Activated naive CD8-positive, alpha-beta T cell treated with anti-CD3 and anti-CD28 coated beads, Interleukin-2, amount 50 U/mL, for 24 hours (primary cell): ENCODE measurements at places on chromosomes 4 and X.

- no peaks in the 10 kb centered on the region for H3K27me3 ChIP-seq
- H3K4me3 ChIP-seq = no peak overlapping the region
- DNase-seq = no peak
- H3K27ac ChIP-seq = no peak overlapping the region
- no peaks in the 10 kb centered on the region for H3K4me1 ChIP-seq
These were observed 42.1 kb upstream of the MAGEA4 start for GRCh38 chrX:151870602-151871001.

- no peaks in the 10 kb centered on the region for H3K4me1 ChIP-seq
- H3K27ac ChIP-seq = no peak overlapping the region
- H3K4me3 ChIP-seq = no peak overlapping the region
- no peak for DNase-seq
- H3K27me3 ChIP-seq = no peaks in the 10 kb centered on the region
These were observed 222.5 kb upstream of the GPC4 start for GRCh38 chrX:133637765-133638164.

GRCh38 chrX:1221296-1221845 is 8.9 kb upstream of the CRLF2 start:
- H3K4me3 ChIP-seq = no peak overlapping the region
- H3K4me1 ChIP-seq = peaks cover 6% of the 10 kb centered on the region
- no peak overlapping the region for H3K27ac ChIP-seq
- peaks cover 4% of the 10 kb centered on the region for H3K36me3 ChIP-seq

DNA sequence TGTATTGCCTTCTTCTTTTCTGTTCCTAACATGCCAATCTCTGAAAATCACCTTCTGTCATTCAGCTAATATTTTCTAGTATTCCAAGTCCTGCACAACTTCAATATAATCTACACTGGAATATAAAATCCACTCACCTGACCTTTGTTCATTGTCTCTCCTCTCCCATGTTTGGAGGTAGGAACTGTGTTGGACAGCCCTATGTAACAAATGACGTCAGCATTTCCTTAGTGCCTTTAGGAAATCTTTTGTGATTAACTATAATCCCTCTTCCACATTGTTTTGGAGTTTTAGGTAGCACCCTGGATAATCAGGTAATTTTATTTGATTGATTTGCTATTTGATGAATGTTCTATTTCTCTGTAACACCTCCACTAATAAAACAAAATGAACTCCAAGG is 814.8 kb upstream of the PRKX start:
- H3K27me3 ChIP-seq = no peaks in the 10 kb centered on the region
- DNase-seq = no peak
- H3K4me1 ChIP-seq = no peaks in the 10 kb centered on the region

GRCh38 chr4:26093551-26093950 is 179.5 kb downstream of the SMIM20 start:
- H3K27ac ChIP-seq = peak overlapping the region; percentile 77
- H3K36me3 ChIP-seq = peaks cover 39% of the 10 kb centered on the region
- peaks cover 17% of the 10 kb centered on the region for H3K27me3 ChIP-seq
- no peak overlapping the region for H3K4me3 ChIP-seq
- peaks cover 54% of the 10 kb centered on the region for H3K4me1 ChIP-seq
- no peak for DNase-seq

- peaks cover 8% of the 10 kb centered on the region for H3K36me3 ChIP-seq
- no peaks in the 10 kb centered on the region for H3K27me3 ChIP-seq
These were observed 40.6 kb upstream of the IL21 start for GRCh38 chr4:122661176-122662160.

DNA sequence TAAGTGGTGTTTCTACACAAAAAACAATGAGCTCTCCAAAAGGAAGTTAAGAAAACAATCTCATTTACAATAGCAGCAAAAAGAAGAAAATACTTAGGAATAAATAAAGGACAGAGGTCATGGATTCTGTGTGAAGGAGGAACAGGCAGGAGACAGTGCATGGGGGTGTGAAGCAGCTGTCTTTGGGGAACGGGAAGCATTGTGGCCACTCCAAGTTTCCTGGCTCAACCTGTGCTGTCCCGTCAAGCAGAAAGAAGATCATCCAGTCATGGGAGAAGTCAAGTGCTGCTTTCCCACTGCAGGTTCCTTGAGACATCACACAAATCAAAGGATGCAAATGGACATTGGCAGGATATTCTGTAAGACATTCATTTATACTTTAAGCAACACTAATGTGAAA is 66.1 kb upstream of the MAML3 start:
- no peaks in the 10 kb centered on the region for H3K36me3 ChIP-seq
- H3K27ac ChIP-seq = no peak overlapping the region
- peaks cover 3% of the 10 kb centered on the region for H3K27me3 ChIP-seq
- H3K4me1 ChIP-seq = no peaks in the 10 kb centered on the region
- DNase-seq = no peak
- no peak overlapping the region for H3K4me3 ChIP-seq

DNA sequence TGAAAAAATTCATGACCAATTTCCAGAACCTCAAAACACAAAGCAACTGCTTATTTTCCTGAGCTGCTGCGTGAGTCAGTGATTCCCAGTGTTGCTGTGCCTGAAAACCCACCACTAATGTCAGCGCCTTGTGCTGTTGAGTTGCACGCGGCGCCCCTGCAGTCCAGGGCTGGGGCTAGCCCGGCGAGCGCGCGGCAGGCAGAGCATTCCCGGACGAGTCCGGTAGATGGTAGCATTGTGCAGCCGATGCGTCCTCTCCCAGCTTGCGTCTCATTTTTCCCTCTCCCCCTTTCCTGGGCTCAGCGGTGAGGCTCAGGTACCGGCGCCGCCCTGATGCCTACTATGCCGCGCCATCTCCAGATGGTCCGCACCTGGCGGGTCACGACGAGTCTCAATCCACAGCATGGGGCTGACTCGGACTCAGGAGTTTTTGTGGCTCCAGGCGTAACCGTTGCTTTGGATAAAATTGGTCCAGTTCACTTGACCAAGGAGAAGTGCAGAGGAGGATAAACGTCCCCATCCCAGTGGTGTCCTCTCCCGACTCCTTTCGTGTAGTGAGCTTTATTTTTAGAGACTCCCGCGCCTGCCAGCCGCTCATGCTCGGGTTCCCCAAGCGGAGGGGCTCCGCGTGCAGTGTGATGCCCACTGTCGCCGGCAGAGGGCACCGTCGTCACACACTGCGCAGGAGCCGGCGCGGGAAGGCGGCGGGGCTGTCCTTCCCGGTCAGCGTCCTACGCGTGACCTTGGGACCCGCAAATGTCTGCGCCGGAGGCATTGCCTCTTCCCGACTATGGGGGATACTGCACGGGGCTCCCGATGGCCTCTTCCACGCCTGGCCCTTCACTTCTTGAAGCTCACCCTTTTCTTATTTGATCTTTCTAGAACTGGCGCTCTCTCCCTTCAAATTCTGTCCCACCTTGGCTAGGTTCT is 53.6 kb upstream of the IGFBP7 start:
- peaks cover 9% of the 10 kb centered on the region for H3K4me1 ChIP-seq
- peaks cover 17% of the 10 kb centered on the region for H3K27me3 ChIP-seq
- H3K36me3 ChIP-seq = no peaks in the 10 kb centered on the region
- DNase-seq = peak; percentile 82

GRCh38 chr4:31307029-31307428 is 586.9 kb downstream of the PCDH7 start:
- H3K27me3 ChIP-seq = no peaks in the 10 kb centered on the region
- H3K36me3 ChIP-seq = no peaks in the 10 kb centered on the region
- H3K4me3 ChIP-seq = no peak overlapping the region
- DNase-seq = no peak
- no peaks in the 10 kb centered on the region for H3K4me1 ChIP-seq
- H3K27ac ChIP-seq = no peak overlapping the region

DNA sequence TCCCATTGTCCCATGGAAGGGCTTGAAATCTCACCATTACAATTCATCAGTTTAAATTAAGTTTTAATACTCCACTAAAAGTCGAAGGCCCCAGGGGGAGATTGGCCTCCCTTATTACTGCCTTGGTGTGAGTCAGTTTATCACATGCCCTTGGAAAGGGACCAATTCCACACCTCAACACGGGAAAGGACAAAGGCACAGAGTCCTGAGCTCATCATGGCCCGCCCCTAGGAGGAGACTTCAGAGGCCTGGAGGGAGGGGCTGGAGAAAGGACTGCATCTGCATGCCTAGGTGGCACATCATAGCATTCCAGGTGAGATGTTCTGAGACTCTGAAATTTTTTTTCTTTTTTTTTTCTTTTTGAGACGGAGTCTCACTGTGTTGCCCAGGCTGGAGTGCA is 2.8 kb upstream of the SEL1L3 start:
- H3K27me3 ChIP-seq = peaks cover 3% of the 10 kb centered on the region
- H3K36me3 ChIP-seq = peaks cover 7% of the 10 kb centered on the region
- DNase-seq = no peak
- H3K27ac ChIP-seq = no peak overlapping the region
- no peak overlapping the region for H3K4me3 ChIP-seq
- peaks cover 19% of the 10 kb centered on the region for H3K4me1 ChIP-seq
